ENCODE measurements at places on chromosomes 4 and X. TPM values are rescaled to one million over a fixed set of nuclear protein-coding genes. Genes with fewer than 3 reads are reported as not detected.
A peak's percentile ranks its signal among the peaks of the same experiment; 100 is the strongest.

- DNase-seq: no peak
Observed at GRCh38 chr4:185682236-185682635, 129.8 kb downstream of the SORBS2 start.

DNA sequence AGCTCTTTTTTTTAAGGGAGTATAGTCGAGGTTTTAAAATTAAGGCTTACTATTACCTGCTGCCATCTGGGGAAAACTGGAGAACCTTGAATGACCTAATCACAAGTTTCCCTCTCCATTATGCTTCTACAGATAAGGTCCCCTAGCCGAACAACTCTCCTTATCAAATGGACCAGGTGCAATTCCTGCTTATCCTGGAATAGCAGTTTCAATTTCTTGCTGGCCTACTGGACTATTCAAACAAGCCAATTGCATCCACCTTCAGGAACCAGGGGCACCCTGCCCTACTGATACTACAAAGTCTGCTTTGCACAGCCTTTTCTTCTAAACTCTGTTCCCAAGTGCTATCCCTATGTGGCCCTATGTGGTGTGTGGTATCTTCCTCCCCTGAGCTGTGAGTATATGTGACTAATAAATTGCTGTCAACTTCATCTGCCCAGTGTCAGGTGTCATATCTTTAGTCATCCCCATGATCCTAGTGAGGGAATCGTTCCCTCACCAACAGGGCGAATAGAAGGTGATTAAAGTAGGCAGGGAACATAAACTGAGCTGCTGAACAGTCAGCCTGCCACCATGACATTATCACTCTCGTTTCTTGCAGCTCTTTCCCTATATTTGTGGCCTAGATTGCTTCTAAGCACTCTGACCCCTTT lies 128.5 kb downstream of the ATG4A start:
- DNase-seq: no peak

Gene PAGE5
- polyA plus RNA-seq: not detected

Gene HTR2C
- polyA plus RNA-seq: not detected

Gene PRKG2
- polyA plus RNA-seq: 0.61 TPM

Gene YY2
- polyA plus RNA-seq: 0.31 TPM

- no peak for DNase-seq
Observed at GRCh38 chr4:174009686-174010451, 273.6 kb downstream of the FBXO8 start.

- no peak for DNase-seq
Observed at GRCh38 chr4:142473960-142474338, 372.2 kb downstream of the INPP4B start.

Gene UGT2B7
- 0.25 TPM for polyA plus RNA-seq

Gene RAP2C
- 16.5 TPM for polyA plus RNA-seq

GRCh38 chrX:45765281-45765680 lies 564.6 kb upstream of the DIPK2B start:
- no peak for DNase-seq

Gene SAGE1
- polyA plus RNA-seq: not detected

GRCh38 chrX:53321230-53321942 lies 40.0 kb upstream of the IQSEC2 start:
- DNase-seq: peak; percentile 49

DNA sequence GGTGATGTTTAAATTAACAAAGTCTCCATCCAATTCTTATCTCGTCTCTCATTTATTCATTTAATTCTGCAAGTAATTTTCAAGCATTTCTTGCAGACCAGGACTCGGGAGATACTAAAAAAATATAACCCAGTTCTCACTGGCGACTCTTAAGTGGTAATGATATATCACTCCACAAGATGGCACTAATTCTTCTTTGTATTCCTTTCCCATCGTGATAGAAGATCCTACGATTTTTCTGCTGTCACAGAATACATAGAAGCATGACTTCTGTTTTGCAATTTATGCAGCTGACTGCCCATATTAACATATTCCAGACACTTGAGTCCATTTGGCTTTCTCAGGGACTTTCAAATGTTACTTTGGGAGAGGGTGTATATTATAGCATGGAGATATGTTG lies 64.0 kb upstream of the FGF13 start:
- peak; percentile 32 for DNase-seq

Gene TMPRSS11D
- not detected for polyA plus RNA-seq

- no peak for DNase-seq
Observed at GRCh38 chr4:13365195-13365594, 118.9 kb downstream of the RAB28 start.

Gene HDAC6
- polyA plus RNA-seq: 70.9 TPM

GRCh38 chr4:108045687-108046024 lies 56.0 kb downstream of the HADH start:
- peak; percentile 49 for DNase-seq

GRCh38 chr4:89539797-89540711 lies 232.5 kb upstream of the GPRIN3 start:
- no peak for DNase-seq

DNA sequence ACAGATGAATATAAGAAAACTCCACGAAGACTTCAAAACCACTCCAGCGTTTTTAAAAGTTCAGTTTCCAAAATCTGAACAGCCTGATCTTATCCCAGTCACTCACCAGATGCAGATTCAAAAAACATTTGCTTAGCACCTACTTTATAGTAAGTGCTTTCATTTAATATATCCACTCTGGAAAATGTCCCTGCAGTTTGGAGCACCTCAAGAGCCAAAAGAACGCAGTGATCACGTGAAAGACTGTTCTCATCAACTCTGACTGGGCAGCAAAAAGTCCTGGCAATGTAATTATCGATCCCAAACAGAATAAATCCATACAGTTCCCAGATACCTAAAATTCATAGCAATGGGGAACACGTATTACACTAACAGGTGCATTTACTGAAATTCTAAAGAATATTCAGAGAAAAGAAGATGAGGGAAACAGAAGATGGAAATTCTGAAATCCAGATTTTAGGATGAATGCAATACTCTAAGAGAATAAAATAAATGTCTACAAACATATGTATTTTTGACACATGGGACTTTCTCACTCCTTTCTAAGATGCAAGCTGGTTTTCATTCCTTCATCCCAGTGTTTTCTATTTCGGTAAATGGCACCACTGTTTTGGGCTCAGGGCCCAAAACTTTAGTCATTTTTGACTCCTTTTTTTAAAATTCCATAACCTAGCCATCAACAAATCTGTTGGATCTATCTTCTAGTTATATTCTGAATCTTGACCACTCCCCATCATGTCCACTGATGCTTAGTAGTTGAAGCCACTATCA lies 13.9 kb downstream of the ATP8A1 start:
- no peak for DNase-seq

- no peak for DNase-seq
Observed at GRCh38 chr4:78638337-78639172, 87.0 kb downstream of the ANXA3 start.

Gene MSANTD1
- not detected for polyA plus RNA-seq

DNA sequence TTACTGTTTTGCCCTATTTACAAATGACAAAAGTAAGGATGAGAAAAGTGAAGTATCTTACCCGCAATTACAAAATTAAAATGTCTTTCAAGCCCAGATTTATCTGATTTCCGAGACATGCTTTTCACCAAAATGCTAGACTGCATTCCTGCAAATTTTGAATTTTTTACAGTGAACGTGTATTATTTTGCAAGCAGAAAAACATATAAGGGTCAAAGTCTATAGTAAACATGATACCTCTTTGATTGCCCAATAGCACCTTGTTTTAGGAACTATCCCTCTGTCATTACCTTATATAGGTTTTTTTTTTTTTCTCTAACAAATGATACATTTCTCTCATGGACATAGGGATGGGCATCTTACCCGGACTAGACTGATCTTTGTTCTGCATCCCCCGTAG lies 134.2 kb upstream of the RAP2C start:
- DNase-seq: no peak

Gene COX7B2
- polyA plus RNA-seq: not detected

DNA sequence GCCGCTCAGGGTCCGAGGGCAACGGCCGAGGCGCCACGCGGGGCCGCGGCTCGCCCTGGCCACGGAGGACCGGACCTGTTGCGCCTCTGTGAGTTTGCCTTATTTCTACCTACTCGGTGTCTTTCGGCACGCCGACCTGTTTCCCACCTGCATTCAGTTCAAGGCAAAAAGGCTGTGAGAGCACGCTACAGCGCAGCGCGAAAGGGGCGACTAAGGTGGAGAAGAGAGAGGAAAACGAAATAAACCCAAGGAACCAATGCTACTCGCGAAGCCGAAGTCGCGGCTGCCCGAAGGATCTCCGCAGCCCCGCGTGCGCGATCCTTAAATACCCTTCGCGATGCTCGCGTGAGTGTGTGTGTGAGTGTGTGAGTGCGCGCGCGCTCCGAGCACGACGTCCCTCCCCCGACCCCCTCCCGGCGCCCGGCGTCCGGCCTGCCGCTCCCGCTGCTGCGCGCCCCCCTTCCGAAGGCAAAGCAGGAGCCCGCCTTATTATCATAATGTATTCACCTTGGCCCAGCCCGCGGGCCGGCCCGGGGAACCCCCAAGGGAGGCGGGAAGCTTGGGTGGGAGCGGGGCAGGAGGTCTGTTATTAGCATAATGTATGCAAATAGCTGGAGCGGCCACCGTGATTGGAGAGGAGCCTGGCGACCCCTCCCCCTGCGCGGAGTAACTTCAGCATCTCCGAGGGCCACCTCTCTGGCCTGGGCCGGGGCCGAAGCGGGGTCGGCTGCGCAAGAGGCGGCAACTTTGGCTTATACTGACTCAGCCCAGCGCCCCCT lies at the start of gene COL25A1:
Gene COL25A1, minus strand, starts transcription at position 298 of the 779 bp plus-strand sequence.
- peak; percentile 87 for DNase-seq

GRCh38 chr4:162408309-162408708 lies 244.5 kb upstream of the FSTL5 start:
- peak; percentile 5 for DNase-seq

Gene RAB40A
- 0.98 TPM for polyA plus RNA-seq

Gene RAI2
- 34.5 TPM for polyA plus RNA-seq

- DNase-seq: no peak
Observed at GRCh38 chr4:139559089-139559479, 3.1 kb upstream of the SETD7 start.

DNA sequence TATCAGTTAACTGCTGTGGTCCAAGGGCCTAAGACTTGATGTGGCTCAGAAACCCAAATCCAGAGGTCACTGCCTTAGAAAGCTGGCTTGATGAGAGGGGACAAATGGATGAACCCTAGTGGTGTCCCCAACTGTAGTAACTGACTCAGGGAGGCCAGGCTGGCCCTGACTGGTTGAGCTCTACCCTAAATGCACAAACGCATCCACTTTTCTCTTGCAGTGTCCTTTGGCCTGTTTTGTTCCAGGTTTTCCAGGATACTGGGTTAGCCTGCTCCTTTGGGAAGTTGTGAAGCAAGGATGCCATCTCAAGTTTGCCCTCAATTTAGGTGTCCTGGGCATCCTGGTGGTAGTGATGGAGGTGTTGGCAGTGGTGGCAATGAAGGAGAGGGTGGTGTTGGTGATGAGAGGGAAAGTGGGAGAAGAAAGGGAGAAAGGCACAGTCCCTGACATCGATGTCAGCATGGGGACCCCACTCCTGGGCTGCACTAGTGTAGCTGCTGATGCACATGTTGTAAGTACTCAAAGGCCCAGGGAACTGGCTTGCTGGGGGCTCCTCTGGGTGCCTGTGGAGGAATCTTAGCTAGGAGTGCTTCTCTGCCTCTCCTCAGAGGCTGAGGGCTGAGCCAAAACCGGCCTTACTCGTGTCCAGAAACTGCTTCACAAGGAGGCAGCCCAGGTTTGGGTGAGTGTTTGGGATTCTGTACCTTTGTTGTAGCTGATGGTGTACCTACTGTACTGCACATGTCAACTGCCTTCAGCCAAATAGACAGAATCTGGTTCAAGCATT lies 2.9 kb upstream of the HAND2 start:
- DNase-seq: peak; percentile 35

DNA sequence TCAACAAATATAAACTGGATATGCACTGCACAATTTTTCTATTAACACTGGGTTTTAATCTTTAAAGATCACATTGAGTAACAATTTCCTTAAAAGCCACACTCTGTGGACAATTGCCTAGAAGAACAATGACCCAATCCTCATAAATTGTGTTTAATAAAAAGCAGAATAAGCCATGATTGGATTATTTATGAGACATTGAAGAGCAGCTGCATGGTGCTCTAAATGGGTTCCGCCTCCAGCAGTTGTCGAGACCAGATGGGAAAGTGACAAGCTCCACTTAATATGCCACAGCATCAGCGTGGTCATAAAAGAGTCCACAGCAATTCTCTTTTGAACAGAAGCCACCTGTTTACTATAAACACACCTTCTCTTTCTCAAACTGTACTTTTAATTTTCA lies 635.2 kb upstream of the FRG1 start:
- no peak for DNase-seq

Measured in stomach (tissue), 19 donors.